ENCODE measurements at places on chromosomes 3 and 15. TPM values are rescaled to one million over a fixed set of nuclear protein-coding genes. Genes with fewer than 3 reads are reported as not detected.

The KCNAB1 gene
- 22.6 TPM for total RNA-seq

The C3orf33 gene
- total RNA-seq = 1.9 TPM

GRCh38 chr3:42803414-42804105 is 730 bp downstream of the HIGD1A start:
- DNase-seq = peak; percentile 84

The TMEM212 gene
- not detected for total RNA-seq

The ITIH1 gene
- total RNA-seq = not detected

DNA sequence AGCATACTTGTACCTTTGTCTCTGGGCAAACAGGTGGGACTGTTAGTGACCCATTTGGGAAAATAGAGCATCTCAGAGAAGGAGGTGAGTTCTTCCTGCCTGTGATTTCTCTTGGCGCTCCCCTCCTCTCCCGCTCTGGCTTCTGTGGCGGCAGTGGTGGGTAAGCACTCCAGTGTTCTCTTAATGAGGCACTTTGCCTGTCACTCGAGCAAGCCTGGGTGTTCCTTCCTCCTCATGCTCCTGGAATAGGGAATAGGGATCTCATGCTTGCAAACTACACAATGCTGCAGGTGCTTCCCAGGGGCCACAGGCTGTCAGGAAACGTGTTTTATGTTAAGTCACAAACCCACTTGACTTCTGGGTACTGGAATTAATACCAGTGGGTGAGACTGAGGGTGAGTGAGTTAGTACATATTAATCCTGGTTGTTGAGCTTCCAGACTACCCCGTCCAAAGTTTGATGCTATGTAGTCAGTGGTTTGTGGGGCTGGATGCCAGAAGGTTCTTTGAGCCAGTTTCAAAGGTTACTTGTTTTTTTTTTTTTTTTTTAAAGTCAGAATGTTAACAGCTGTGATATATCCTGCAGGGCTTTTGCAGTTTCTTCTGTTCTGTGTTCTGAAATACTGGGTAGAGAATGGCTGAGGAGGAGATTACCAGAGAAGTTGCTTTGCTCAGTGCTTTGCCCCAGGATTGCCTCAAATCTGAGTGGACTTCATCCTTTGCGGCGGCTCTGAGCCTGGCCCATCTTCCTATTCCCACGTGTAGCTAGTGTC is 30.5 kb downstream of the EDEM1 start:
- DNase-seq = no peak

- no peak for DNase-seq
Measured at GRCh38 chr15:38190501-38190900, 62.1 kb upstream of the SPRED1 start.

The SLC51B gene
- not detected for total RNA-seq

DNA sequence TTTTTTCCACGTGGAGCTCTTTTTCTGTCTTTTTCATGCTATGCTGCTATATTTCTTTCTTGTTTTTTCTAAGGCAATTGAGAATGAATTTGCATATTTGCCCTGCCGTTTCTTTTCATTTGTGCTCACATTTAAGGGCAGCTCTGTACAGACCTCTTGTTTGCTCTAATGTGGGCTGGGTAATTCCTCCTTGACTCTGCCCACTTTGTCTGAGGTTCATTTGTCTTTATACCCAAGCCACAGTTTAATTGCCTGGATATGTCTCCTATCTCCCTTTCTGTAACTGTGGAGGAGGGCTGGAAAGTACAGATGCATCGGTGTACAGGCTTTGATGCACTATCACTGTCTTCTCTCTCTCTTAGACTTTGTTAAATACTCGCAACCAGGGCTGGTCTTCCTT is 195.9 kb downstream of the EPHB1 start:
- DNase-seq = no peak

GRCh38 chr3:14822670-14823390 is 4.1 kb downstream of the FGD5 start:
- no peak for DNase-seq

GRCh38 chr15:57526076-57526475 is 65.6 kb upstream of the MYZAP start:
- DNase-seq = no peak

DNA sequence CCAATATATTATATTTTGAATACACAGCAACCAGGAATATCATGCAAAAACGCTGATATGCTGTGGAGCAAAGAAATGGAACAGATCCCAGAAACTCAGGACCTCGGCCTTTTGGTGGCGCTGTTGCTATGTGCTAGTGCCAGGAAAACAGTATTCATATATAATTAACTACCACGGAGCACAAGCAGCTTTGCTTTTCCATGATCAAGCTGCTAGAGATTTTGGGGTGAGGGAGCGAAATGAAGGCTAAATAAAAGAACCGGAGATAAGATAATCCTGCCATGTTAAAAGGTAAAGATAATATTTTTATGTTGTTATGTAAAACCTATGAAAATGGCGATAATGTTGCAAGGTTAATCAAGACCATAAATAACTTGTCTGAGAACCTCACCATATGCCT is 157.7 kb upstream of the FAM3D start:
- DNase-seq = no peak
